ENCODE measurements at places on chromosomes 7 and 10. TPM values are rescaled to one million over a fixed set of nuclear protein-coding genes. Genes with fewer than 3 reads are reported as not detected.

DNA sequence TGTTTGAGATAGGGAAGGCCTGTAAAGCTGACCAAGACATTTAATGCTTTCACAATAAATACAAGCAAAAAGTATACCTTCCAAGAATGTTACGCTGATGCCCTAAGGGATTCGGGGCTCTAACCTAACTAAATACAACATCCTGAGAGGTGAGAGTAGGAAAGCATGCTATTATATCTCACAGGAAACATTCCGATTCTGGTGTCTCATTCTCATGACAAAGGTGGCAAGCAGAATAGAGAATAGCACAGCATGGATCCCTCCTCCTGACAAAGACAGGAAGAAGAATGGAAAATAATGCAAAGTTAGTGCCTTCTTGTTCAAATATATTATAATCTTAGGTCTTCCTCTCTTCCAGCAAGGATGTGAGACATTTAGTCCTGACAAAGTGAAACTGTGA is 504.3 kb downstream of the TFEC start:
- no peak for DNase-seq

GRCh38 chr7:25496476-25497368 is 268.4 kb upstream of the NPVF start:
- no peak for DNase-seq

- peak; percentile 54 for DNase-seq
Observed at GRCh38 chr7:12067156-12067831, 143.8 kb upstream of the TMEM106B start.

DNA sequence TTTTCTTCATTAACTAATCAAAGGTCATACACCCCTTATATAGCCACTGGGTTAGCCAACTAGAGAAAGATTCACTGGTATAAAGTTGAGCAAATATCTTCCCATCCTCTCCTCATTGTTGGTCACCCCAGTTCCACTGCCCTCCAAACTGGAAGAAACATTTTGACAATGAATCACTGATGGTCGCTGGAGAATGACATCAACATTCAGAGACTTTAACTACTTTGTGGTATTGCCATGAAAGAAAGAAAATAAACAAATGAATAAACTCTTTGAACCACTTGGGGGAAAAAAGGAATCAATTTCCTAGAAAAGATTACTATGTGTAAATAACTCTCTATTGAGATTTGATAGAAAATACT is 23.4 kb downstream of the HYCC1 start:
- DNase-seq = peak; percentile 69

DNA sequence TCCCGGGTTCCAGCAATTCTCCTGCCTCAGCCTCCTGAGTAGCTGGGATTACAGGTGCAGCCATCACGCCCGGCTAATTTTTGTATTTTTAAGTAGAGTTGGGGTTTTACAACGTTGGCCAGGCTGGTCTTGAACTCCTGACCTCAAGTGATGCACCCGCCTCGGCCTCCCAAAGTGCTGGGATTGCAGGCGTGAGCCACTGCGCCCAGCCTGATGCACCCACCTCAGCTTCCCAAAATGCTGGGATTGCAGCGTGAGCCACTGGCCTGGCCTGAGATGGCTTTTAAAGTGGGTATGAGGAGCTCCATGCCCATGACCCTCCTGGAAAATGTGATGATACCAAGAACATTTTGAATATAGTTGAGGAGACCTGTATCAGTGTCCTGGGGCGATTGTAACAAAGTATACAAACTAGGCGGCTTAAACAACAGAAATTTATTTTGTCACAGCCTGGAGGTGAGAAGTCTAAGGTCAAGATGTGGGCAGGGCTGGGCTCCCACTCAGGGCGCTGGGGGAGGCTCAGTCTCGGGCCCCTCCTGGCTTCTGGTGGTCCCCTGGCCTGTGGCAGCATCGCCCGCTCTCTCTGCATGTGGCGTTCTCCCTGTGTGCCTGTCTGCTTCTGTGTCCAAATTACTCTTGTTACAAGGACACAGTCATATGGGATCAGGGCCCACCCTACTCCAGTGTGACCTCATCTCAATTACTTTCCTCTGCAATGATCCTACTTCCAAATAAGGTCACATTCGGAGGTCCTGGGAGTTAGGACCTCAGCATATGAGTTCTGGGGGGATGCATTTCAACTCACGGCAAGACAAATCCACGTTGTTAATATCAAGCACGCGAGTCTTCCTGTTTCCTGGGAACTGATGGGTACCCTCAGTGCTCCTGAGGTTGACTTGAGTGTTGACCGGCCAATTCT is 108.8 kb downstream of the ACTR3B start:
- no peak for DNase-seq

- no peak for DNase-seq
Observed at GRCh38 chr10:38209332-38209731, 115.2 kb downstream of the ZNF37A start.

- DNase-seq = no peak
Observed at GRCh38 chr7:71227126-71227525, 95.2 kb downstream of the GALNT17 start.

- DNase-seq = no peak
Observed at GRCh38 chr10:50416181-50416824, 165.0 kb upstream of the ASAH2 start.

DNA sequence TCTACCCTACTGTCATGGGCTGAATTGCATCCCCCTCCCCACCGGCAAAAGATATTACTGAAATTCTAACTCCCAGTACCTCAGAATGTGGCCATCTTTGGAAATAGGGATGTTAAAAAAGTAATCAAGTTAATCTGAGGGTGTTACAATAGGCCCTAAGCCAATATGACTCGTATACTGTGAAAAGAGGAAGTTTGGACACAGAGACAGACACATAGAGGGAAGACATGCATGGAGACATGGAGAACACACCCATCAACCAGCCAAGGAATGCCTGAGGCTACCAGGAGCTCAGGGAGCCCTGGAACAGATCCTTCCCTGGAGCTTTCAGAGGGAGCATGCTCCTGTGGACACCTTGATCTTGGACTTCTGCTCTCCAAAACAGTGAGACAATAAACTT is 138.2 kb upstream of the ADO start:
- DNase-seq = no peak

DNA sequence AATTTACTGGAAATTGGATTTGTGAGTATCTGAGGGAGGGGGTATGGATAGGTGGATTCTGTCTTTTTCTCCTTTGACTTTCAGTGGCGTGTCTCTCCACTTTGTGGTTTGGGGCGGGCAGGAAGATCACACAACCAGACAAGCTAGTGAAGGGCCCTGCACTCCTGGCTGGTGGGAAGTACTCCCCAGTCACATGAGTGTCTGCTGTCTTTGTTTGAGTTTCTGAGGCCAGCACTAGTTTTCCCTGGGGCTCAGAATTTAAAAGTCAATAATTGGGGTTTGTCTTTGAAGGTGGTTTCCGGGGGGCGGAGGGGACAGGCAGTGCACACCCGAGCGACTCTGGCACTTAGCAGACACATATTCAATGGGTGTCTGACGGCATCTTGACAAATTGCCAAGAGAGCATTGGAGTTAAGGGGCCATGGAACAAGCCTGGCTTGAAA is 120.1 kb downstream of the WDFY4 start:
- DNase-seq = no peak

- no peak for DNase-seq
Observed at GRCh38 chr7:56081626-56082340, 11.0 kb downstream of the PHKG1 start.

DNA sequence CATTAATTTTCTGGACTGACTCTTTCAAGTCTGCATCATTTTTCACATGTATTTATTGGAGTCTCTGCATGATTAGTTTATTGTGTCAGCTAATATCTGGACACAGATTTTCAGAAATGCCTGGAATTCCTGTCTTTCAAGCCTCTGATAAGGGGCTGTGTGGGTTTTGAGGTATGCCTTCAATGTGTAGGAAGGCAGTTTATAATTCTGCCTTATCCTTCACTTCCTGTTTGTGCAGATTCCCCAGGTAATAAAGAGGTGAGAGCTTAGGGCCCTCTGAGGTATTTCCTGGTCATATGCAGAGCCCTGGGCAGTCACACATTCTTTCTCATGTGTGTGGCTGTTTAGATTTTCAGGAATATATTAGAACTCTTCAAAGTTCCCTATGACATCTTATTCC is 79.4 kb upstream of the PRKCQ start:
- peak; percentile 18 for DNase-seq

GRCh38 chr7:135459076-135459475 is 50.8 kb downstream of the CNOT4 start:
- no peak for DNase-seq

DNA sequence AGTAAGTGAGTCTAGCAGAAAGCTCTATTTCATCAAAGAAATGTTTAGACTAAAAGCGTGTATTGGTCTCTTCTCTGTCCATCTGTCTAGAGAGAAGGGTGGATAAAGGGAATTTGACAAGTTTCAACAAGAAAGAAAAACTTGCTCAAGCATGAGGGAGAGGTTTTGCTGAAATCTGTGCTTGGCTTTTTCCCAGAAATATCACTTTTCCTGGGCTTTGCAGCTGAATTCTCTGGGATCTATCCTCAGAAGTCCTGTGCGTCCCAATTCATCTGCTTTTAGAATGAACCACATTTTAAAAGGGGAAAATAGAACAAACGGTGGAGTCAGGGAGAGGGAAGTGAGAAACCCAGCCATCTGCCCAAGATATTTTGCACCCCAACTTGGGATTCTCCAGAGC is 59.6 kb upstream of the CELF2 start:
- DNase-seq = no peak

GRCh38 chr7:1703441-1703840 is 33.4 kb downstream of the ELFN1 start:
- DNase-seq = no peak

- peak; percentile 56 for DNase-seq
Observed at GRCh38 chr7:16421333-16422102, at the start of gene CRPPA. TSS of gene CRPPA (minus strand) at chr7:16421538. CDS start at chr7:16421322, 216 bp downstream.

DNA sequence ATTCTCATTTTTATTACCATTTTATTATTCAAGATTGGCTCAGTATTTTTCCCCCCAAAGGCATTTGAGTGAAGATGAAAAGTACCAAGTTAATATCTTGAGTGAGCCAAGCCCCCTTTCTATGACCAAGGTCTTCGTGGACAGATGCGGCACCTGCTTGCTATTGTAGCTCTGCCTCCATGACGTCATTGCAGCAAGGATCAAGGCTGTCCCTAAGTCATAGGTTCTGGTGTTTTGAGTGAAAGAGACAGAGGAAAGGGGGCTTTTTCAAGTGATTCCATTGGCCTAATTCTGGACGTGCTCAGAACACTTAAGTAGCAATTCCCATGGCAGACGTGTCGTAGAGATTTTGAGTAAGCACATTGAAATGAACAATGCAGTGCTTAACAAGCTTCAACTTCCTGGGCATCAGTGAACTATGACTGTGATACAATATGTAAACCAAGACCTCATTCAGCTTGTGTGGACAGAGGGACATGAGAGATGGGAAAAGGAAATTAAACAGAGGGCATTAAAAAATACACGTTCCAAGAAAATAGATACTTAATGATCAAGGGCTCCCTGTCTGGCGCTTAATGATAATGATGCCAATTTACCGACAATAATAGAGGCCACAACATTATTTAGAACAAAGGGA is 248.7 kb upstream of the NPVF start:
- DNase-seq = no peak

DNA sequence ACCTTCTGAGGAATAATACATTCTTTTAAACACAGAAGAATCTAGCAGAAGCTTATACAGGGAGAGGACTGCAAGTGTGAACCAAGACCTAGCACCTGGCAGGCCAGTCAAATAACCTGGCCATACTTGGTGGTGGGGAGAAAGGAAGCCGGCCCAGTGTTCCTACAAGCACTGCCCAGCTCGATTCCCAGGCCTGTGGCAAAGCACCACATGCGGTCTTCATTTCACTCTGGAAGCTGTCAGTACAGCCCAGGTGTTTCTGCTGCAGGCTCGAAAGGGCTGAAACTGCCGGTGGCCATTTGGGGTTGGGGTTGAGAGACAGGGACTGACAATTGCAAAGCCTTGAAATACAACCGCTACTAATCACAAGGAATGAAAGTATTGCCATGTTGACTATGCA is 50.8 kb upstream of the EGFR start:
- no peak for DNase-seq

Gene NAT16
- total RNA-seq = not detected

Gene HECTD2
- total RNA-seq = 7.2 TPM

Gene CD36
- total RNA-seq = 41.0 TPM

Gene HOXA6
- total RNA-seq = 3.6 TPM

Gene PVRIG
- not detected for total RNA-seq

Gene AKR1D1
- total RNA-seq = not detected

Gene IQCE
- 7.7 TPM for total RNA-seq

Data from fibroblast of lung (primary cell).